AG10803 (cell line): ENCODE measurements at places on chromosomes 16 and 17.

DNA sequence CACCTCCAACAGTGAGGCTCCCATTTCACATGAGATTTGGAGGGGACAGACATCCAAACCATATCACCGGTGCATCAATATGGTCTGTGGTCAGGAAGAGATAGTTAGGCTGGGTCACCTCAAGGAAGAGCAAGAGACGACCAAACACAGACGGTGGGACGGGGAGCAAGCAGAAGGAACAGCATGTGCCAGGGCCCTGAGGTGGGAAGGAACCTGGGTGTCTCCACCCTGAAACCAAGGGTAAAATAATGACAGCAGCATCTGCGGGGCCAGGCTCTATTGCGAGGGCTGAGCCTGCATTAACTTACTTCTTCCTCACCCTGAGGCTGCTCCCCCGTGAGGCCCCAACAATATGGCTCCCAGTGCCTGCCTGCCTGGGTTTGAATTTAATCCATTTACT lies 8.9 kb upstream of the PRSS21 start:
- DNase-seq = no peak

GRCh38 chr16:679814-680624 lies at the start of gene STUB1:
STUB1 (plus strand) TSS chr16:680410; CDS start chr16:680526, 116 bp downstream.
- peak; percentile 84 for DNase-seq

- peak; percentile 57 for DNase-seq
Measured at GRCh38 chr17:10036511-10037061, 131.5 kb upstream of the RCVRN start.

GRCh38 chr17:32998111-32998886 lies 6.7 kb downstream of the SPACA3 start:
- DNase-seq = peak; percentile 71

DNA sequence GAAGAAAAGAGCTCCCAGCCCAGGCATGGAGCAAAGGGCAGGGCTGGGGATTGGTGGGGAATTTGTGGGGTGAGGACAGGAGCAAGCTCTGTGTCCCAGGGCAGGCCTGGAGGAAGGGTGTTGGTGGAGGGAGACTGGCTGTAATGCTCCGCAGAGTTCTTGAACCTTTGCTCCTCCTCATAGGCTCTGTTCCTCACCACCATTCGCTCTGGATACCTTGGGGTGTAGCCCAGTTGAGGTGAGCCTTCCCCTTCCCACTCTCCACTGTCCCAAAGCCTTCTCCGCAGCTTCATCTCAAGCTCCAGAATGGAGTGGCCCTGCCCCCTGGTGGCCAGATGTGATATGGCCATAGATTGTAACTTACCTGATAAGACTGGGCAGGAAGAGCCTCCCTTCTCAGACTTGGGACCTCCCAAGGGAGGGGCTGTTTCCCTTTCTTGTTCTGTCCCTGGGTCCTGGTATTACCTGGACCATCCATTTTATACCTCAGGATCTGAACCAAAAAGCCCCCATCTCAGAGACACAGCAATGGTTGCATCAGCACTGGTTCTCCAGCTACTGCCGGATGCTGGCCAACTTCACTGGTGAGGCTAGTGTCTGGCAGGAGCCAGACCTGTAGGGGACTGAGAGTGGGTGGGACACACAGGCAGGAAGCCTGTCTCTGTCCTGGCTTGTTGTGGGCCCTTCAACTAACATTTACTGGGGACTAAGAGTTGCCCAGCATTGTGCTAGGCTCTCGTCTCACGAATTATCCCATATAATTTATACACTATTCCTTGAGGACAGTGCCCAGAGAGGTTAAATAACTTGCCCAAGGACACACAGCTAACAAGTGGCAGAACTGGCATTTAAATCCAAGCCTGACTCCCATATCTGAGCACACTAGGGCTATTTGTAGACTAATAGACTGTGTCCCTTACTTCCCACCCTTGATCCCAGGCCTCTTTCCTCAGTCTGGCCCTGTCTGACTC lies 19.1 kb upstream of the STAC2 start:
- DNase-seq = peak; percentile 70

- DNase-seq = peak; percentile 64
Measured at GRCh38 chr17:12522743-12523183, 142.9 kb upstream of the MYOCD start.

- DNase-seq = no peak
Measured at GRCh38 chr16:86982912-86983311, 334.3 kb downstream of the C16orf95 start.

DNA sequence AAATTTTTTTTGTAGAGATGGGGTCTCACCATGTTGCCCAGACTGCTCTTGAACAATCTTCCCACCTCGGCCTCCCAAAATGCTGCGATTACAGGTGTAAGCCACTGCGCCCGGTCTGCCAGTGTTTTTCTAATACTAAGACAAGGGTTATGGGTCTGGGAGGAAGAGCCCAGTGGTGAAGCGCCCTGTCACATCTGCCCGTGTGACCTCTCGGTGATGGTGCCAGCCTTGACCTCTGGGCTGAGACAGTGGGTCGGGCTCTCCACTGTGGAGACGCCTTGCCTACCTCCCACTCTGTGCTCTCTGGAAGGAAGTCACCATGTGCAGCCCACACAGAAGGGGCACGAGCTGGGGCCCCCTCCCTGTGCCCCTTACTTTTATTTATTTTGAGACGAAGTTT lies 5.1 kb upstream of the BAIAP2 start:
- no peak for DNase-seq

GRCh38 chr17:28899212-28899815 lies 1.8 kb upstream of the FLOT2 start:
- no peak for DNase-seq

DNA sequence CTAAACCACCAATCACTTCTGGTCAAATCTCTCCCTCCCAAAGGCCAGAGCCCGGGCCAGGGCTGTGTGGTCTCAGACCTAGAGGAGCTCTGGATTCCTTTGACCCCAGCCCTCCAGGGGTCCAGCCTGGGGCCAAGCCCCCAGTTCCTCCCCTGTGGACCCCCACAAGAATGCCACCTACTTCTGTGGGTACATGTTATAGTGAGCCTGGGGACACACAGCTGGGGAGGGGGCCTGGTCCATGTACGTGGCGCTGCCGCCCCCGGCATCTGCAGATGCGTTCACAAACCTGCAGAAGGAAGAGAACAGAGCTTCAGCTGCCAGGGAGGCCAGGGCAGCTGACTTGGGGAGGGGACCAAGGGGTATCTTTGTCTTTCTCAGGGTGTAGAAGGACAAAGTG lies 7.9 kb upstream of the GHDC start:
- DNase-seq = no peak

DNA sequence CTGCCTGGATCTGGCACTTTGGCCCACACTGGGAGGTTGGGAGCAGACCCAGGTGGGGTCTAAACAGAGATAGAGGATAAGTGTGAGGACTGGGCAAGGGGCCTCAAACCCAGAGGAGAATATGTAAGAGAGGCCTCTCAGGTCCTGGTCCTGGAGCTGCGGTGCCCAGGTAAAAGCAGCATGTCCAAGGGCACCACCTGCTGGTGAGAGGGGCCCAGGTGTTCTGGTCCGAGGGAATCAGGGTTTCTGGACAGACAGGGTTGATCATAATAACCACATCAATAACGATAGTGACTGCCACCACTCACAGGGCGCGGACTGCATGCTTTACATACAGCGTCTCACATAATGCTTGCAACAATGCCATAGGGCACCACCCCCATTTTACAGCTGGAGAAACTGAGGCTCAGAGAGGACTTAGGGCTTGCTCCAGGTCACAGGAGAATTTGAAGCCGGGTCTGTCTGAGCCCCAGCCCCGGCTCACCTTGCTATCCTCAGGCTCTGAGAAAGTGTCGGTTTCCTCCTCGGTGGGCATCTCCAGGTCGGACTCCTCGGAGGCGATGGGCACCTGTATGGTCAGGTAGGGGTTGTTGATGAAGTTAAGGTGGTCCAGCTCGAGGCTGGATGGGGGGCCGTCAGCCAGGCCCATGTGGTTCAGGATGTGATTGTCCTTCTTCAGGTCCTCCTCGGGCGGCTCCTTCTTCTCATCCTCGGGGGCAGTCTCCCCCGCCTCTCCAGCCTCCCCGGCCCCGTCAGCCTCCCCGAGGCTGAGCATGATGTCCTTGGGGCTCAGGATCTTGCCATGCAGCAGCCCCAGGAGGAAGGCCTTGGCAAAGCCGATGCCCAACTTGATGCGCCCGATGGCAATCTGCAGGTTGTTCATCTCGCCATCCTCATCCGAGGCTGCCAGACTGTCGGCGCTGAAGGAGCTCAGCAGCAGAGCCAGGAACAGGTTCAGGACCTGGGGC lies 19.1 kb upstream of the CD79B start:
- DNase-seq = no peak

GRCh38 chr17:61404913-61405685 lies 5.5 kb downstream of the TBX2 start:
- DNase-seq = no peak

DNA sequence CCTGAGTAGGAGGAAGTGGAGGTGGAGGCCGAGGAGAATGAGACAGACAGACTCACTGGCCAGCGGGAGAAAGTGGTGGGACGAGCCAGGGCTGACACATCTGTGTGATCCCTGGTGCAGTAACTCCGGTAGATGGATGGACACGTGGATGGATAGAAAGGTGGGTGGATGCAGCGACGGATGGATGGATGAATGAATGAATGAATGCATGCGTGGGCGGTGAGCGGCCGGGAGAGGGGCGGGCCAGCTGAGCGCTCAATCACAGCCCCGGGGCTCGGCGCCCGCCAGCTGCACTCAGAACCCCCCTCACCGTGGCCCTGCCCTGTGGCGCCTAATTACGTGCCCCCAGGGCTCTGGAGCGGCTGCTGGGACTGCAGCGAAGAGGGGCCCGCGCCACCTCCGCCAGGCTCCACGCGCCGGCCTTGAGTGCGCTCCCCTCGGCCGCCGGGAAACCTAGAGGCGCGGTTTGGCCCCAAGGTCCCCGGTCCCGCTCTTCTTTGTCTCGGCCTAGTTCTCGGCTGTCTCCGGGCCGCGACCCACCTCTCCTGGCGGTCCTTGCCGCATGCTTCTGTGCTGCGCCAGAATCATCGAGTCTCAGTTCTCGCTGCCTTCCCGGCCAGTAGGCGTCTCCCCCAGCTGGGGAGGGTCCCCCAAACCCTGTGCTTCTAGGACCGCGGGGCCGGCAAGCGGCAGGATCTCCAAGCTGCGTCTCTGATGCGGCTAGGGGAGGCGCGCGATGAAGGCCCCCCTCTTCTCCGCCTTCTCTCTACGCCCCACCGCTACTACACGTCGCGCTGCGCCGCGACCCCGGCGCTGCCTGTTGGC lies 41.0 kb downstream of the RAI1 start:
- DNase-seq = no peak

DNA sequence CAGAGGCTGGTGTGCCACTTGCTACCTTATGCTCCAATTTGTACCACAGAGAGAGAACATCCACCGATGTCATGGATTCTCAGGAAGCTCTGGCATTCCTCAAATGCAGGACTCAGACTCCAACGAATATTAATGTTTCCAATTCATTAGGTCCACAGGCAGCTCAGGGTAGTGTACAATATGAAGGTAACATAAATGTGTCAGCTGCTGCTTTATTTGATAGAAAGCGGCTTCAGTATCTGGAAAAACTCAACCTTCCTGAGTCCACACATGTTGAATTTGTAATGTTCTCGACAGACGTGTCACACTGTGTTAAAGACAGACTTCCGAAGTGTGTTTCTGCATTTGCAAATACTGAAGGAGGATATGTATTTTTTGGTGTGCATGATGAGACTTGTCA lies 16.1 kb downstream of the SLFN5 start:
- DNase-seq = no peak

GRCh38 chr17:32253117-32253611 lies 12.5 kb upstream of the RHBDL3 start:
- DNase-seq = peak; percentile 68

DNA sequence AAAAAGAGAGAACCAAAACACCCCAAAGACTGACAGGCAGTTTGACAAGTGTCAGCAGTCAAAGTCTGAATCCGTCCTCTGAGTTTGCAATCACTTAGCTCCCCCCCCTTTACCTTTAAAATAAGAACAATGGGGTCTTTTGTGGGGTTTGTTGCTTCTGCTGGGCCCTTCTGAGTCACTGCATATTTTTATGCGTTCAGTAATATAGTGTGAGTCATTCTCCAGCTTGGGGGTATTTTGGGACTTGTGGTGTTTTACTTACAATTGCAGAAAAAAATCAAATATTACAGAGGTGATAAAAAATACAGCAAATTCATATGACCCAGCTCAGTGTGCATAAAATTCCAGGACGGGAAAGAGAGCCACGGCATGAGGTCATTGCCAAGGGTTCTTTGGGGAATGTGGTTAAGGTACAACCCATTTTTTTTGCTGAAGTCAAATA lies 120.1 kb downstream of the CYLD start:
- DNase-seq = peak; percentile 21

DNA sequence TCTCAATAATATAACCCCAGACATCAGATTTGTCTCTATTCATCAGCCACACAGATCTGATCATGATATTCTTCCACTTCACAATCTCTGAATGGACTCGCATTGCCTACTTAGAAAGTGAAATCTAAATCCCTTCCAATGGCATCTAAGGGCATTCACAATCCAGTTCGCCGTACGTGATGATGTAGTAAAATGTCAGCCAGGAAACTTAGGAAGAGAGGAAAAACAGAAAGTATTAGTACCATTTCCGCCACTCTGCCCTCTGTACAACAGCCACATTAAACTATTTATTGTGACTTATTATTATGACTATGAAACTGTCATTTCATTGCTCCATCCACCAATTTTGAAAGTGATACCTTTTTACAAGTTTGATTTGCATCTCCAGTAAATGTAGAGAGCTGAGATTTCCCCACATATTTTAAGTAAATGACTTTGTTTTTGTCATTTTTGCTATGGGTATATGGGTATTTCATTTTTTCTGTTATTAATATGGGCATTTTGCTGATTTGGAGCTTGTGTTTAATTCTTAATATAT lies 69.4 kb upstream of the SMIM36 start:
- DNase-seq = no peak

- no peak for DNase-seq
Measured at GRCh38 chr17:73547790-73548189, 96.5 kb downstream of the SDK2 start.

DNA sequence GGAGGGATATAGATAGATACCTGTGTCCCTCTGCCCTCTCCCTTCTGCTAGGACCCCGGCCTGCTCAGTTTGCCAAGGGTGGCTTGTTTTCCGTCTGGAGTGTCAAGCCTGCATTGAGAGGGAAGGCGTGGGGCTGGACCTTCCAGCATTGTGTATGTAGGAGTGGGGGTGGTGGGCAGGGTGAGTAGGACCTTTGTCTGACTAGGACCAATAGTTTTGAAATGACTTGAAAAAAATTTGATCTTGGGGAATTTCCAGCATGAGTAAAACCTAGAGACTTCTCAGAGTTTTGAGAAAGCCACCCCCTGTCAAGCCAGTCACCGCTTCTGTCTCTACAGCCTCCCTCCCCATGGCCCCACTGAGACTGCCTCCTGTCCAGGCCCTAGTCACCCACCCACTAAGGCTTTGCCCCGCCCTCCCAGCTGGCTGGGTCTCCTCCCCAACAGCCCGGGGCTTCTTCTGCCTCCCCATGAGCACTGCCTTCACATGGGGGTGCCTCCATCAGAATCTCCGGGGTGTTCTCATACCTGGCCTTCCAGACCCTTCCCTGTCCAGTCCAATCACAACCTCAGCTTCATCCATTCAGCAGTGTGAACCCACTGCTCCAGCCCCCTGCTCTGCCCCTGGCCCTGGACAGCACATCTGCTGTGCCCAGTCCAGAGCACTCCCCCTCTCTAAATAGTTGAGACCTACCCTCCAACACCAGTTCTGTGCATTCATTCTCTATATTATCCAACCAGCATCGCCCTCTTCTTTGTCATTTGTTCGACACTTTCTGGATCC lies 207.0 kb downstream of the MSI2 start:
- peak; percentile 72 for DNase-seq

- no peak for DNase-seq
Measured at GRCh38 chr17:45225964-45226530, 4.4 kb downstream of the FMNL1 start.
